ENCODE measurements at places on chromosomes 3 and 15.

DNA sequence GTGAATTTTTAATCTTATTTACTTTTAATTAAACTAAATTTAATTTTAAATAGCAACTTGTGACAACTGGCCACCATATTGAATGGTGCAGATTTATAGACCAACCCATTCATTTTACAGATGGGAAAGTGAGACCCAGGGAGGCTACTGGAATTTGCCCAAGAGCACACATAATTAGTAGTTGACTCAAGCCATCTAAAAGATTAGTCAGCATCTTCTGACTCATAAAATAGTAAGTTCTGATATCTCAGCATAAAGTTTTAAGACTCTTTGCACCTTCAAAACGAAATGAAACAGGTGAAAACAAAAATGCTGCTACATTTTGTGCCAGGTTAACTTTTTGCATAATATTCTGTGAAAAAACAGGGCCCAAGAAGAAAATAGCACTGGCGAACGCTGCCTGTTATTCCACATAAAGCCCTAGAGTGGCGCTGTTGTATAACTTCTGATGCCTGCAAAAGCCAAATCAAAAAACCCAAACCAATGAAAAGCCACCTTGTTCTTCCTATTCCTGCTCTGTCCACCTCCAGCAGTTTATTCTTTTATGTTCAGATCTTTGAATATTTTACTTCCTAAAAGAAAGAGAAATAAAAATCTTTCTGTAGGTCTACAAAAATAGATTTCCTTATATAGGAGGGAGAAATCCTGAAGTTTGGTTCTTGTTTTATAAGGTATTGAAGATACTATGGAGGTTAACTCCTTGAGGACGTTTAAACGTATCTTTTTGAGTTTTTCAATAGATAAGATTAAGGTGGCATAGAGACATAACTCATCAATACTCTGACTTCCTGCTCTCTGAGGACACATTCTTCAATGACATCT lies 62.8 kb downstream of the OTOL1 start:
- no peak for DNase-seq

- no peak for DNase-seq
These were observed 138.7 kb upstream of the TGFBR2 start for GRCh38 chr3:30467596-30468238.

DNA sequence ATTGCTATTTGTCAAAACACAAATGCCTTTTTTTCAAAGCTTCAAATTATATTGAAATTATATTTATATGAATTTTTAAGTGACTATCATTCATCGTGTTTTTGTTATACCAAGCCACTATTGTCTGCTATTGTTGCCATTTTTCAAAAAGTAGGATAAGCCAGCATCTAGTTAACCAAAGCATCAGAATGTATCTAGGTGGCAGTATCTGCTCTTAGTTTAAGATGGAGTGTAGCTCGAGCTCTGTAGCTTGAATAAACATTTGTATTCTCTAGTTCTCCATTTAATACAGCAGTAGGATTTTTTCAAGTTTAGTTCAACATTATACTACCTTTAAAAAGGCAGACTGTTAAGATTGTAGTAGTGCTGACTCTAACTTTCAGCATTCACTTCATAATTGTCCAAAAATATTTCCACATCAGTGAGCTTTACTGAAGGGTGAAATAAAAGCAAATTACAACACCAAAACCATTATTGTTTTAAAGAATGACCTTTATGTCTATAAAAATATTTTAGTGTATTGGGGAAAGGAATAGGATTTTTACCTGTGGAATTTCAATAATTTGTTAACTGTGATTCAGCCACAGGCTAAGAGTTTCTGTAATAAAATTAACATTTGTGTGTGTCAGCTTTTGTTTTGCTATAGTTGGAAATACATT lies 19.6 kb upstream of the C15orf61 start:
- no peak for DNase-seq

DNA sequence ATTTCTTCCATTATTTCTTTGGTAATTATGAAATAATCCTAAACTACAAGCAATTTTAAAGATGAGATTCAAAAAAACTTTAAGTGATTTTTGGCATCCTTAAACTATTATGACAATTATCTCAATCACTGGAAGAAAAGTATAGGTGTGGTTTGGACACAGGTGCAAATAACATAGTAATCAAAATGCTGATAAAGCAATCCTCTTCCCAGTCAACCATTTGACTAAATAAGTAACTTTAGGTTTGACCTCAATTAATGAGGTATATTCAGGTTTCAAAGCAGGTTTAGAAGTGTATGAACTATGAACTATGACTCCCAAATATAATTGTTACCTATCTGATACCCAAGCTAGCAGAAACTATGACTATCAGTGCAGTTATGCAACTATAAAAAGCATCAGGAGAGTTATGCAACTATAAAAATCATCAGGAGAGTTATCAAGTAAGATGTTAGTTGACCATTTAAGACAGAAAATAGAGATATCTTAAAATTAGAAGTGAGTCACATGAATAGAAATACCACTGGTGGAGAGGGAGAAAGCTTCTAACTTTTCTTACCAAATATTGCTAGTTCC lies 8.9 kb upstream of the CNTN3 start:
- no peak for DNase-seq

- DNase-seq = no peak
These were observed 40.8 kb downstream of the MESD start for GRCh38 chr15:80948651-80949292.

GRCh38 chr3:18988614-18989229 lies 159.6 kb upstream of the KCNH8 start:
- no peak for DNase-seq

GRCh38 chr15:65761210-65761926 lies 30.7 kb downstream of the DENND4A start:
- no peak for DNase-seq

- DNase-seq = no peak
These were observed 22.1 kb downstream of the UBE3A start for GRCh38 chr15:25416693-25417092.

GRCh38 chr15:75098404-75098803 lies 75.0 kb downstream of the PPCDC start:
- DNase-seq = no peak

DNA sequence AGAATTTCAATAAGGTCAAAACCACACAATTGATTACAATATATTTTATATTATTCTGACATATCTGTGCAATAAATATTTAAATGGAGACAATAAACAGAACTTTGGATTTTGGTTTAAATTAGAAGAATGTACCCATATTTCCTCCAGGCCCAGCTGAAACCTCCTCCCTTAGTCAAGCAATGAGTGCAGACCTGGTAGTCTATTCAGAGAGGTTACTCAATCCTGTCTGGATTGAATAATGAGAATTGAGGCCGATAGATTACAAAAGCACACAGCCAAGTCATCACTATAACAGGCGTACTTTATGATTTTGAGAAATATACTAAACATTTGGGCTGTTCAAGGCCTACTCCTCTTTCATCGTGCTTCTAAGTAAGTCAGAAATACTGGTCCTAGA lies 114.5 kb upstream of the STRIT1 start:
- DNase-seq = no peak

DNA sequence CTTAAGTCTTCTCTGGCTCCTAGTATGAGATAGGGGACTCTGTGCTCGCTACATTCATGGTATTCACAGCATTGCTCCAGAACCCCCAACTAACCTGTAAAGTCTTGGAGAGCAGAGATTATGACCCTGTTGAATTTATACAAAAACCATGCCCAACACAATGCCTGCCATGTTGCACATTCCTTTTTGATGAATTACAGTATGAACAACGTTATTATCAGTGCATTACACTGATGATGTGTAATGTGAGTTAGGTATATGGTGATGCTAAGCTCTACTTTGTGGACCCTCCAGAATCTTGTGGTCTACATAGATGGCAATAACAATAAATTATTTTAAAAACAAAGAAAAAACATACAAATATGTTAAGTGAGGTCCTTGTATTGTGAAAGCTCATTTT lies 64.3 kb downstream of the EOMES start:
- no peak for DNase-seq

Data from stimulated activated CD4-positive, alpha-beta T cell treated with anti-CD3 and anti-CD28 coated beads, Interleukin-2, amount 100 ng/mL, for 24 hours (primary cell).